Suppressor macrophage (primary cell): ENCODE measurements at places on chromosomes 5 and 9.

- peak; percentile 34 for DNase-seq
Measured at GRCh38 chr5:90558344-90559192, at the start of gene ADGRV1. ADGRV1 (plus strand) TSS chr5:90558797; CDS start chr5:90558896, 99 bp downstream.

GRCh38 chr9:129283291-129283691 is 105.2 kb upstream of the IER5L start:
- peak; percentile 52 for DNase-seq

GRCh38 chr5:172417130-172417841 is 37.0 kb downstream of the SH3PXD2B start:
- no peak for DNase-seq

- DNase-seq, result peak; percentile 38
Measured at GRCh38 chr9:1869843-1870242, 145.3 kb upstream of the SMARCA2 start.

GRCh38 chr9:1658661-1659362 is 356.3 kb upstream of the SMARCA2 start:
- no peak for DNase-seq

DNA sequence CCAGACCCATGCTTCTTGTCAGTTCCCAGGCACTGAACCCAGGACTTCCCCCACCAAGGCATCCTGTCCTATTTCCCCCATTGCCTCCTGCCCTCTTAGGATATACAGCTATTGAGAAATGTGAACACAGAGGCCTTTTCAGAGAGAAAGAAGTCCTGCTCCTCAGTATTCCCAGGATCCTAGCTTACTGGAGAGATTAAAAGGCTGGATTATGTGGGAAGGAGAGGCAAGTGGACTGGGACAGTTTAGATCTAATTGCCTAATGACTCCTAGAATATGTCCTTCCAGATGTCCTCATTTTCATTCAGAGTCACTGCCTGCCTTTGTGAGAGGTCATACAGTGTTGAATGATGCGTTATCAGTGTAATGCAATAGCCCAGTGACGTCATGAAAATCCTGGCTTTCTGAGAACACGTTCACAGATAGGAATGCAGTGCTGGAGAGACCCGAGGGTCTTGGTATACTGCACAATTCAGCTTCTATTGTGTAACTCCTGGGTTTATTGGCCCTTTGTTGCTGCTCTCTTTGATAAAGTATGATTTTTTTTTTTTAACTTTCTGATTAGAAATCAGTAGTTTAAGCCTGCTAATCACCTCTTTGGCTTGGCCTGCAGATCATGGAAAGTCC is 26.2 kb downstream of the WWC1 start:
- no peak for DNase-seq

- DNase-seq, result peak; percentile 80
Measured at GRCh38 chr9:129944506-129945116, 98.4 kb downstream of the FNBP1 start.

GRCh38 chr5:122404018-122404417 is 92.0 kb downstream of the SNCAIP start:
- no peak for DNase-seq

- no peak for DNase-seq
Measured at GRCh38 chr5:119996128-119996527, 366.8 kb downstream of the FAM170A start.

DNA sequence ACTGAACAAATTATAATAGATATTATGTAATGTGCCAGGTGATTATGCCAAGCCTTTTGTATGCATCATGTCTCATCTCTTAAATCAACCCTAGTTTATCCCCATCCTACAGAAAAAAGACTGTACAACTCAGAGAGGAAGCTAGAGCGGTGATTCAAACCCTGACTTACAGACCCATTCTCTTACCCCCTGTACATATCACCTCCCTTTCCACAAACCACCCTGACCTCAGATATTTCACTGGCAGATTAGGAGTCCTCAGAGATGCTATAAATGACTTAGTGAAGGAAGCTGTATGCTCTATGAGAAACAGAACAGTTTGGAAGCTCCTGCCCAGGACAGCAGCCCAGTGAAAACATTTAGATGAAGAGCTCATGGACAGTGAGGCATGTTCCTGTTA is 79.1 kb upstream of the RARS1 start:
- DNase-seq, result no peak

DNA sequence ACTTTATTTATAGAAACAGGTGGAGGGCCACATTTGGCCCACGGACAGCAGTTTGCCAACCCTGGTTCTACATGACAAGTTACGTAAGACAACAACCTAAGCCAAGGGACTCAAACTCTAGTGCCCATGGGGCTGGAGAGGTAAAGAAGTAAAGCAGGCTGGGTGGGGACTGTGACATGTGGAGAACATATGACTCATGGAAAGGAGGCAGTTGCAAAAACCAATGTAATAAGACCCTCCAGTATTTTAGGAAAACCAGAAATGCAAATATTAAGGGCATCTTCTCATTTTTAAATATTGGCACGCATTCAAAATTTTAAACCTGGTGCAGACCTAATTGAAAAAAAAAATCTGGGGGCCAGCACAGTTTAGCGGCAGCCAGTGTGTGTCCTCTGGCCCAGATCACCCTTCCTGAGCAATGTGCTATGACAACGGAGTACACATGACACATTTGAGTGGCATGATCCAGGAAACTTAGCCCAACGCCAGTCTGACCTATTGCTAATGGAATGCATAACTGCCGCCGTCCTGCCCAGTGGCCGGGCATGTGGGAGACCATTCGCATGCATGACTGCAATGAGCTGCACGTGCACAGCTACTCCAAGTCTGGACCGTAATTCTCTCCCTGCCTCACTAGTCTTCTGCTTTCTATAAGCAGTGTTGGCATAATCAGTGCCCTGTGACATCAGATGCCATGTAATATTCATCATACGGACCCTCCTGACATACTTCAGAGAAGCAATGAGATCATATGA is 97.2 kb downstream of the SH3TC2 start:
- DNase-seq, result no peak

GRCh38 chr9:86821006-86821845 is 126.1 kb downstream of the GAS1 start:
- DNase-seq, result no peak

DNA sequence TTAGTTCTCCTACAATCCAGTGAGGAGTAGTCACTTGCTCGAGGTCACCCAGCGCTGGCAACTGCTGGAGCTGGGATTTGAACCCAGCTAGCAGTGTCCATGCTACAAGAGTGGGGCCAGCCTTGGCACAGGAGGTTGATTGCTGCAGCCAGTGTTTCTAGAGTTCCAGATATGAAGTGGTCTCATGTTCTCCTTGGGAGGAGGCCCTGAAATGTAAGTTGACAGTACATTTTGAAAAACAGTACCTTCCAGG is 802 bp downstream of the CCDC107 start:
- peak; percentile 57 for DNase-seq

DNA sequence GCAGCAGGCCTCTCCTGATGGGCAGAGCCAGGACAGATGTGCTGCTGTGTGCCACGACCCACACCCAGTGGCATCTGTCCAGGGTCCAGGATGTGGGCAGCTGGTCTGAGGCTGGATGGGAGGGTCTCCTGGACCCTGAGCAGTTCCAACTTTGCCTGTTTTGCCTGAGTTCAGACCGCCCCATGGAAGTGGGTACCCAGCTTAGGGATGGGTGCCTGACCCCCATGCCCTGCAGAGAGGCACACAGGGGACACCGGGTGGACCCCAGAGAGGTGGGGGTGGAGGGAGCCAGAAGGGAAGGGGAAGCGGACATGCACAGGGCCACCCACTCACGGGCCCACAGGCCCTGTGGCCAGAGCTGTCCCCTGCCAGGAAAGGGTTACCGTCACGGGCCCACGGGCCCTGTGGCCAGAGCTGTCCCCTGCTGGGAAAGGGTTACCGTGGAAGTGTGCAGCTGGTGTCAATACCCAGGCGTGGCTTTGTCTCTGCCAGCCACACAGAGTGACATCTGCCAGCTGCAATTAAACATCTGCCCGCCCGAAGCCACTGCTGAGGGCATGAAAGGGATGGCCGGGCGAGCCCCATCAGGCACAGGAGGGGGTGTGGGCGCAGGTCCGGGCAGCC is 50.0 kb downstream of the NACC2 start:
- DNase-seq, result peak; percentile 33

DNA sequence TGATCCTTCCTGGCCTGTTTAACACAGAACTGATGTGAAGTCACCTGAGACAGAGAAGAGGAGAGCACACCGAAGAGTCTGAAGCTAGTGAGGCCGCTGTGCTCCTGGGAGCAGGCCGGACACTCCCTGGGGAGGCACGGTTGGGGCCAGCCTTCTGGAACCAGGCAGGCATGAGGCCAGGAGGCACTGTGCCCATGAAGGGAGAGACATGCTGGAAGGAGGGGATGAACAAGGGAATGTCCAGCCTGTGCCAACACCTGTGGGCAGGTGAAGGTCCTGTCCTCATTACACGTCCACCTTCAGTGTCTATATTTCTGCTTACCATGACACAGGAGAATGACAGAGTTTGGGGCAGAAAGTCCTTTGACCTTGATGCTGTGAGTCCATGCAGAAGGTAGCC is 183.8 kb upstream of the S1PR3 start:
- no peak for DNase-seq

DNA sequence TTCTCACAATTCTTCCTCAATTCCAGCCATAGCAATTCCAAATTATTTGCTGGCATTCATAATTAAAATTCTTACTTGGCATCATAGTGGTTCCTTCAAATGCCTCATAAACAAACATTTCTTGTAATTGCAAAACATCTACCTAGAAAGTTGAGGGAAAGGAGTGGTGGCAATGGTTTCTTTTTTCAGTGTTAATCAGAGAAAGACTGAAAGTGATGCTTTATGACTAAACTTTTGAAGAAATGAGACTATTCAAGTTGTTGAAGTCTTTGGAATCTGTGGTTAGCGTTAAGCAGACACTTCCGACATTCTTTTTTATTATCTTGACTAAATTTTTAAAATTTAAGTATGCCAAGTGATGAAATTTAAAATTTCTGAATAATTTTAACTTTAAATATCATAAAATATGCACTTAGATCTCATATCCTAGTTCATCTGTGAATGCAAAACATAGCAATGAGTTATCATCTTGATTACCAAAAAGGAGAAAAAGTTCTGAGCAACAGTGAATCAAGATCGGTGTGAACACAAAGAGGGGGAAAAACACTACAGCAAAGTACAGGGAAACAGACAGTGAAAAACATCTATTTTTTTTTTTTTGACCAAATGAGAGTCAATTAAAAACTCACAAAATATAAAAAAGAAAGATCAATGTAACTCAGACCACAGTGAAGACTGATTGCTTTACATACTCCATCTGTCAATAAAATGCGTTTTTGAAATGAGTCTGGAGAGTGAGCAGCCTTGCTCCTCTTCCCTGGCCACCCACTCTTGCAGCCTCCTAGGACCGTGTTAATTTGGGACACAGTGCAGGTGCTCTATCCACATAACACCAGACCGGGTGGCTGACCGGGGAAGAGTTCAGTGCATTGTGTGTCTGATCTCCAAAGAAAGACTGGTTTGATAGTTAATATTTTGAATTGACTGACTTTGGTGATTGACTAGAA is 20.6 kb upstream of the IL7R start:
- DNase-seq, result no peak

GRCh38 chr5:172869691-172870090 is 35.6 kb downstream of the ERGIC1 start:
- no peak for DNase-seq

DNA sequence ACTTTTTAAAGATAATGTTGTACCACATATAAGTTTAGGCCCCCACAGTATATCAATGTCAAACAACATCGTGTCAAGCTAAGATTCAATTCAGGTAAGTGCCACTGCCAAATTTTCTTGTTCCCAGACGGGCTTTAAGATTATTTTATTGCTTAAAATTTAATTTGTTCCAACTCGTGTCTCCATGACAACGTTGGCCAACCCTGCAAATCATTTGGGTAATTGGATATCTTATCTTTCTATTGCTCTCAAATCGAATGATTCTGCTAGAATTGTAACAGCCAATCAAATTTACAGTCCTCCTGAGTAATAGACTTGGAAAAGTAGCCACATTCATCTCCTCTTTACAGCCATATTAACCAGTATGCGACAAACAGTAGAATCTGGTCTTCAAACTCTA is 19.5 kb downstream of the TLE1 start:
- no peak for DNase-seq

DNA sequence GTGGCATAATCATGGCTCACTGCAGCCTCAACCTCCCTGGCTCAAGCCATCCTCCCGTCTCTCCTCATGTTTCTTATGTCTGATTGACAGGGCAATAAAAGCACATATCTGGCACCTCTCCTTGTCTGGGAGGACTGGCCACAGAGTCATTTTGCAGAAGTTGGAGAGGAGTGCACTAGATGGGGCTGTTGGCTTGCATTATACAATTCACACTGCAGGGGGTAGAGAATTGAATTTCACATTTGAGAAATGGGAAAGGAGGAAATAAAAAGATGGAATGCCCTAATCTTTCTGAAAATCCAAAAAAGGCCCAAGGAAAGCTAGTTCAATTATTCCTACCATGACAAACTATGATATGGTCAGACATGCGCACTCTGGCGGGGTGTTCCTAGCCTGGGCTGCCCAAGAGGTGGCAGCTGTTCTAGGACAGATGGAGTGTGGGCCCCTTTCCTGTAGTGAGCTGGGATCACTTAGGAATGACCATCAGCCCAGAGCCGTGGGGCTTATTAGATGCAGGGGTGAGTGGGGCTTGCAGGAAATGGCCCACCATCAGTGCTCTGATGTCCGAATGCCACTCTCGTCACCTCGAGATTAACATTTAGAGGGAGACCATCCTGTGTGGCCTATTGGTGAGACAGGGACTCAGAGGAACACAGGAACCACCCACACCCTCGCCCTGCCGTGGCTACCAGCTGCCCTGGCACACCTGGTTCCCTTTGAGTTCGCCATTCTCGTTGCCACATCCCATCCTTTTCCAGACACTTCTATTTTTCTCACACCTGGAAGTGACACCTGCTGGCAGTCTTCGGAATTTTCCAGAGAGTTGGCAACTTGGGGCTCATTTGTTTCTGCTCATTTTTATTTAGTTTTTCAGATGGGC is 21.8 kb upstream of the ANKRD18A start:
- peak; percentile 40 for DNase-seq

GRCh38 chr5:8333977-8334376 is 465.0 kb downstream of the MTRR start:
- no peak for DNase-seq

GRCh38 chr9:128276574-128277270 is 646 bp downstream of the SWI5 start:
- DNase-seq, result no peak

- DNase-seq, result no peak
Measured at GRCh38 chr9:134373953-134374300, 47.7 kb downstream of the RXRA start.

- no peak for DNase-seq
Measured at GRCh38 chr9:3868466-3868865, 342.7 kb upstream of the RFX3 start.

DNA sequence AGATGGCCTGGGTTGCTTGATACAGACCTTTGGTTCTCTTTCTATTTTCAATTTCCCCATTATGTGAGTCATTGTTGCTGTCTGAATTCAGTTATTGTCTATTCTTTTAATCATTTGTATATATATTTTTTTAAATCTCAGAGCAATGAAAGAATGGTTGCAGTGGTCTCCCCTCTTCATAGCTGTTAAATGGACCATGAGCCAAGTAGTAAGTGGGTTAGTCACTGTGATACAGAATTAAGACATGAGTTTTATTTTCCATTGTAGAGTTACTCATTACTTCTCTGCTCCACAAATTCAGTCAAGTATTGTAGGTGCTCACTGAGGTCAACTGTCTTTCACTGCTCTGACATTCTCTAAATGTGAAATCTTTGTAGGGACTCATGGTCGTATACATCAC is 174.6 kb upstream of the GRAMD2B start:
- DNase-seq, result no peak

- DNase-seq, result no peak
Measured at GRCh38 chr5:33420946-33421345, 19.8 kb upstream of the TARS1 start.

GRCh38 chr9:6564360-6564759 is 81.2 kb downstream of the GLDC start:
- peak; percentile 56 for DNase-seq
